Activated CD4-positive, alpha-beta T cell treated with anti-CD3 and anti-CD28 coated beads for 4 hours (primary cell): ENCODE measurements at places on chromosomes 5 and 9.

- no peak for DNase-seq
Observed at GRCh38 chr9:99966001-99966400, 59.5 kb downstream of the STX17 start.

- no peak for DNase-seq
Observed at GRCh38 chr5:8756498-8757084, 789.3 kb downstream of the SEMA5A start.

- no peak for DNase-seq
Observed at GRCh38 chr5:152349683-152350526, 55.2 kb downstream of the NMUR2 start.

DNA sequence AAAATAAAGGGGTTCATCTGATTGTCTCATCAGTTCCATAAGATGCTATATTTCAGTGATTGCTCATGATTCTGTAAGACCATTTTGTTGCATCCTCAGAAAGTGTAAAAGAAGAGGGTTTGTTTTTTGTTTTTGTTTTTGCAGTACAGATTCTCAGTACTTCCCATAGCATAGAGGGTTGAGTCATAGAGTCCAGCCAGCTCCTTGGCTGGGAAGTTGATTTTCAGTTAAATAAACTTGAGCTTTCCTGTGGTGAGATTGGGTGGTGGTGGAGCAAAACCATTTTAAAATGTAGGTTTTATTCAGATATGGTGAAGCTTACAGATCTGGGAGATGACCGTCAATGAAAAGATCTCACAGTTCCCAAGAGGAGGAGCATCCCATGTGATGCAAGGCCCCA, 48.2 kb downstream of the DAPK1 start:
- no peak for DNase-seq

DNA sequence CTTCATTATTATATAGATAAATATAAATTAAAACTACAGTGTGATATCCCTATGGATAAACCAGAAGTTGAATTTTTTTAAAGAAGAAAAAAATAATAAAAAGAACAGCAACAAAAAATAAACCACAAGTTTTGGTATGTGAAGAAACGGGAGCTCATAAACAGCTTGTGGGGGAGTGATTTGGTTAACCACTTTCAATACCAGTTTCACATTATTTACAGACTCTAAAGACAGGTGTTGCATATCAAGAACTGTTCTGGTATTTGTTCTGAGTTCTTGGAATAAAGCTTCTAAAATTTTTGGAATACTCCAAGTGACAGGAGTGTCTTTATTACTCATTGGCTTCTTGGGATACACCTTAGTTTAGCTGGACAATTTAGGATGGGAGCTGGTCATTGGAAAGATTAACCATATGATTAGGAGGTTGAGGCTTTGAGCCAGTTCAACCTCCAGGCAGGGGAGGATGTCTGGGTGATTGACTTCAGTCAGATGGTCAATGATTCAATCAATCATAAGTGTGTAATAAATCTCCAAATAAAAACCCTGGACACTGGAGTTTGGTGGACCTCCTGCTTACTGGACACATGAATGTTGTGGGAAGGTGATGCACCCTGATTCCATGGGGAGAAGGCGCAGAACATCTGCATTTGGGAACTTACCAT, 2223.1 kb upstream of the C9orf72 start:
- no peak for DNase-seq

DNA sequence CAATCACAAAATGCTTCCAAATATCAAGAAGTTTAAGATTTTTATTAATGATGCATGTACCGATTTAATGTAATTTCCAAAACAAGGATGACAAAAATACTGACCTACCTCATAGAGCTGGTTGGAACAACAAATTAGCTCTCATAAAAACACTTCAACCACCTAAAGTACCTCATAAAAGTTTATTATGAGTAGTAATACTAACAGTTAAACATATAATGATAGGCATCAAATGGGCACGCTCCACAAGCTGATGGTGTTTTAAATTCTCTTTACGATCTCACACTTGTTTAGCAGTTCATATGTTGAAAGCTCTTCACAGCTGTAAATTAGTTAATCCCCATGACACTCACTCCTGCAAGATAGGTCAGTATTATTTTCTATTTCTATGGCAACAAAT, 150.0 kb upstream of the KIF2A start:
- no peak for DNase-seq

GRCh38 chr9:129145841-129146292, 32.2 kb downstream of the IER5L start:
- no peak for DNase-seq

DNA sequence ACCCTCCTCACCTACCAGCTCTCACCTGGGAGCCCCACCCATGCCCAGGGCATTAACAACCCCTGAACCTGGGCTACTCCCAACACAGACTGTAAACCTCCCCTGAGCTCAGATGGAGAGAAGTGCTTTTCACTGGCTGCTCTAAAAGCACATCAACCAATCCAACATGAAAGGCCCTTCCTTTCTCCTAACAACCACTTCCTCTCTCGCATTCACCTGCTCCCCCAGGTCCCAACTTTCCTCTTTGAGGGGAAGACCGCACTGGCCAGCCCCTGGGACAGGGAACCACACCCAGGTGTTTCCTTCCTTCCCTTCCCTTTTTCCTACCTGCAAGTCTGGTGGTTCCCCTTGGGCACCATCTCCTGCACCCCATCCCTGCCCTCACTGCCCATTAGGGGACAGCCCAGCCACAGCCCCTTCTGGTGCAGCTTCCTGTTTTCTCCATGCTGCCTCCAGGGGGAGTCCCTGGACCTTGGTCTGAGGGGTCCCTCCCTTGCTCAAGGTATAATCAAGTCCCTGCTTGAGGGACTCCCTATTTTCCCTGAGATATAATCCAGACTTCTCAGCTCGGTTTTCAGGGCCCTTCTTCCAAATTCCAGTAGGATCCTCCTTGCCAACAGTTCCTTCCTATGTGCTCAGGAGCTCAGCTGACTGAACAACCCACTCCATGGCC, 30.5 kb upstream of the DAB2IP start:
- DNase-seq, result no peak

DNA sequence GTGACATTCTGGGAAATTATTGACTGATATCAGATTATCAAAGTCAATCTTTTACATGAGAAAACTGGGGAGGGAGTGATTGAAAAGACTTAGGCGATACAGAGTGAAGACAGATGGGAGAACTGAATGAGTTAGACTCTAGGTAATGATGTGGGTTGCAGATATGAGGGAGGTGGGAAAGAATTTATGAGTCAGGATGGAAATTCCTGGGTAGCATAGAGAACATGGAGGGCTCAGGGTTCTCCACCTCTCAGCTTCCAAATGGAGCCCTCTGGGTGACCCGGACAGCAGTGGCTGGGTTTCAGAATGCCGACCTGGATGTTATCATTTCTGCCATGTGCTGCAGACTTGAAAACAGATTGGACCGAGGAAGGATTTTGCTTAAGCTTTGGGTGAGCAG, 75.4 kb upstream of the SHB start:
- DNase-seq, result no peak

GRCh38 chr5:132896685-132897084, 23.2 kb downstream of the LEAP2 start:
- DNase-seq, result no peak

DNA sequence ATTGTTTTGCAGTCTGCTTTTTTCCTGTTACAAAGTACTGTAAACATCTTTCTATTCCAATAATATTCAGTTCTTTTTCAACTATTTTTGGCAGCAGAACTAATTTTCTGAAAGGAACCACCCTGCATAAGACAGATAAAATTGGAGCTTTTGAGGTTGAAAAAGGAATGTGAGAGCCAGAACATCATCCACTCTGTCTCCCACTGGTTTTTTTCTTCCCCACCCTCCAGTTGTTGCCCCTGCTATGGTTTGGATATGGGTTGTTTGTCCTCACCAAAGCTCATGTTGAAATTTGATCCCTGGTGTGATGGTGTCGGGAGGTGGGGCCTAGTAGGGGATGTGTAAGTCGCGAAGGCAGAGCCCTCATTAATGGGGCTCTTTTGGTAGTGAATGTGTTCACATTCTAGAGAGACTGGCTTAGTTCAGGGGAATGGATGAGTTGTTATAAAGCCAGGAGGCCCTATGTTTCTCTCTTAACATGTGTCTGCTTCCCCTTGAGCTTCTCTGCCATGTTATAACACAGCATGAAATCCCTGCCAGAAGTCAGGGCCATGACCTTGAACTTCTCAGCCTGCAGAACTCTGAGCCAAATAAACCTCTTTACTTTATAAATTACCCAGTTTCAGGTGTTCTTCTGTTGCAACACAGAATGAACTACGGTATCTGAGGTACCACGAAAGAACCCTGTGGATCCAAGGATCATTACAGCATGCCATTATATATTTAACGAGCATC, 34.8 kb upstream of the MAST4 start:
- no peak for DNase-seq

GRCh38 chr5:37721447-37721871, 118.4 kb downstream of the GDNF start:
- no peak for DNase-seq

- DNase-seq, result no peak
Observed at GRCh38 chr9:126504086-126504976, 109.4 kb upstream of the LMX1B start.

DNA sequence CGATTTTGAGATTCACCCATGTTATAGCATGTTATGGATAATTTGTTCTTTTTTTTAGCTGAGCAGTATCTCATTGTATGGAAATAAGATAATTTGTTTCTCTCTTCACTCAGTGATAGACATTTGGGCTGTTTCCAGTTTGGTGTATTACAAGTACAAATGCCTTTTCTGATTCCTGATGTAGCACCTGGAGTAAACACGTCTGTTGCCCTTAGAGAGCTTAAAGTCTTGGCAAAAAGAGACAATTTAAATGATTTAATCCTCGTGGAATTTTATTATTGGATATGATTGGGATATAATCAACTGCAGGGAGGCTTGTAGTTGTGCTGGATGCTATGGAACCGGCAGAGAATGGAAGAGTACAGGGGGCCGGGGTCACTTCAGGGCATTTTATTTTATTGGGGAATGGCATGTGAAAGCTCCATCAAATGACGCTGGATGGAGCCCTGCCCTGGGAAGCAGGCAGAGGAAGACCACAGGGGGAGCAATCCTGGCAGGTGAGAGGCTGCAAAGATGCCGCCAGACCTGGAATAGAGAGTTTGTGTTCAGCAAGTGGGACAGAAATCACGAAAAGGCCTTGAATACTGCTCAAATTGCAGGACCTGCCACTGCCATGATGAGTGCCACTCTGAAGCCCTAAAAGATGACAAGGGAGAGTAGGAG, 31.0 kb upstream of the TGFBI start:
- DNase-seq, result no peak

DNA sequence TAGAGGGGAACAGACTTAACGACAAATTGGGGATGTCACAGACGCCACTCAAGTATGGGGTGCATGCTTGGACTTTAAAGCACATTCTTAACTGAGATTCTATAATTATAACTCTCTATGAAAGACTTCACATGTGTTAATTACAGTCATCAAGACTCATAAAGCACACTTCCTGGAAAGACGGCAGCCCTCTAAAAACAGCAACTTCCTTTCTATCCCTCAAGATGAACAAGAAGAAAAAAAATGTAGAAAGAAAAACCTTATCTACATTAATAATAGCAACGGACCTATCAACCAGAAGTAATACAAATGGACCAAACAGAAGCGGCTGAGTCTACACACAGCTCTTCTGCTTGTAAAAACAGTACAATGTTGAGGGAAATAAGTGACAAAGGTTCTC, 21.2 kb downstream of the GNAQ start:
- no peak for DNase-seq

DNA sequence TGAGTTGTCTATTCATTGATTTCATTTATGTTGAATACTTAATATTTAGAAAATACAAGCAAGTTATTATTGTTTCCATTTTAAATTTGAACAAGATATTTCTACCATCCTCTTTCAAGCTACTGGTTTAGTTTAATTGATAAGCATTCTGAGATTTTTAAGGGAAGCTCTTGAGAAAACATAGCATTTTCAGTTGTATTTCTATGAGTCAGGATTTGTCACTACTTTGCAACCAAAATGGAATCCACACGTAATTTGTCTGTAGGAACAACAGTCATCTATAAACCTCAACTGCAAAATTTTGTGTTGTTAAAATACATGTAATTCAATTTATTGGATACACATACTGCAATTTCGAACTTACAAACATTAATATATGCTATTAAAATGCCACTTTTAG, 74.0 kb downstream of the PRR16 start:
- no peak for DNase-seq

DNA sequence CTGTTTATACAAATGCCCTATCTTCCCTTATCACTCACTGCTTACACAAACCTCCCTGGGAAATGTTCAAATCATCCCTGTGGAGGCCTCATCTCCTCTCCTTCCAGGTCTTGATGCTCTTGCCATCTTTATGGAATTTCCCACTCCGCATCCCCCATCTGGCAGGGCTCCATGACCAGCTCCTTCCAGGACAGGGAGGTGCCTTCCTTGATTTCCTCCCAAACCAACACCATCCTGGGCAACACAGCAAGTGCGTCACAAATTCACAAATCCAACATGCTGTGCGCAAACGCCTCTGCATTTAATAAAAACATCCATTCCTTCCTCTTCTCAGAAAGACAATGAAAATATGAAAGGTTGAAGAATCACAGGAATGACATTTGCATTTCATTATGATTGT, 51.7 kb downstream of the EPB41L4A start:
- DNase-seq, result no peak

DNA sequence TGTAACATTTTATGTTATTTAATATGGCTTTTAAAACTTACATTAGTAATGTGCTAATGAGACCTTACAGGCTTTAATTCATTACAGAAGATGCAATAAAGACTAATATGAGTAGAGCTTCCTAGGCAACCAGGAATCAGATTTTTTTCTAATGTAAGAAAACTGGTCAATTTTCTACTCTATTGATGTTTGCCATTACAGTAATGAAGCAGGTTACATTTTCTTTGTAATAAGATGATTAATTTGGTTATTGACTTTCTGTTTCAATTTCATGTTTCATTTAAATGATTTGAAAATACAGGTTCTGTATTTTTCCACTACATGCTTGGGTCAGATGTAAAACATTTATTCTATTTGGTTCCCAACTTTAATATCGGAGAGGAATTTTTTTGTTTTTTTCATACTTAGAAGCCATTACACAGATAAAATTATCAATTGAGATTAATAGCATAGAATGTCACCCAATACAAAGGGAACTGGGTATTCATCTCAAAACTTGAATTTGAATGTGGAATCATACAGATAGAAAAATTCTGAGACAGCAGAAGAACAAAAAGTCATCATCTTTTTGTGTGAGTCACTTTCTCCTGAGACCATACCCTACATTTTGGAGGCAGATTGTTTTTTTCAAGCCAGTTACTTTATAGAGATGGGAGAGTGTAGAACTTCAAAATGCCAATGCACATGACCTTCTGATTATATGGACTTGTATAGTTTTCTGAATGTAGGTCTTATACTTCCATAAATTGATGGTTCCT, 133.6 kb upstream of the HMHB1 start:
- DNase-seq, result no peak

- no peak for DNase-seq
Observed at GRCh38 chr9:84482607-84483006, 142.0 kb upstream of the SLC28A3 start.
